AG10803 (cell line): ENCODE measurements at places on chromosomes 5 and 9.

DNA sequence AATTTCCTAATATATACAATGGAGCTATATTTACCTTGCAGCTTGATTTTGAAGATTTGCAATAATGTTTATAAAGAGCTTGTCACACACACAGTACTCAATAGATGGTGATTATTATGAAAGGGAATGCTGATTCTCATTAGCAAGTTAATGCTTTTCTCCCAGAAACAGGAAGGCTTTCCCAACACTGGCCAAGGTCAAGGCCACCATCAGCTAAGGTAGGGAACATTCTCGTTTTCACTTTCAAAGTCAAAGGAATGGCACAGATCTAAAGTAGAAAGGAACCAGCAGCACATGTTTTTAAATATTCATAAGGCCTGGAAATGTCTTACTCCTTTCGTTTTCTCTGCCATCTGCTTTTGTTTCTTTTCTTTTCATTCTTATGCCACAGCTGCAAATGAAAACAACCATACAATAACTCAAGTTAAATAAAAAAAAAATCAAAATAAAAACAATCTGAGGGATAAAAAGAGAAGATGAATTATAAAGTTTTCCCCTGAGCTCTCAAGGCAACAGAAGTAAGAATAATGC lies 266.8 kb downstream of the CRB2 start:
- no peak for DNase-seq

- no peak for DNase-seq
Observed at GRCh38 chr5:159782197-159782994, 133.9 kb upstream of the ADRA1B start.

GRCh38 chr9:28032268-28032590 lies 458.9 kb upstream of the C9orf72 start:
- DNase-seq, result peak; percentile 11

GRCh38 chr5:170248172-170248930 lies 15.6 kb downstream of the C5orf58 start:
- no peak for DNase-seq

GRCh38 chr9:4678679-4679267 lies 596 bp upstream of the CDC37L1 start:
- peak; percentile 18 for DNase-seq

DNA sequence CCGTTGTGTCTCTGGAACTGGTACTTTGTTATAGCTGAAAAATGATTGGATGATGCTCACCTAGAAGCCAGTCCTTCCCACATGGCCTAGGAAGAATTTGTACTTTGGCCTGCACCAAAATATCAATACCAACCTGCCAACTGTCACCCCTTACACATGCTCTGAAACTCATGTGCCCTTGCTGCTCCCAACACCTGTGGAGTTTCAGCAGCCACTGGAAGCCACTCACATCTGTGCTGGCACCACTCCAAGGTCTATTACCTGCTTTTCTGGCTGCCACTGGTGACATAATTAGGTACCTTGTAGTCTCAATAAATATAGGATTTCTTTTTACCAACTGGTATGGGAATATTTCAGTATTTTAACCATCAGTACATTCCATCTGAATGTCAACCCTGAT lies 363.6 kb downstream of the SH3GL2 start:
- DNase-seq, result no peak

- DNase-seq, result peak; percentile 77
Observed at GRCh38 chr5:135950611-135951010, 4.2 kb downstream of the LECT2 start.

GRCh38 chr5:15547261-15547839 lies 47.4 kb downstream of the FBXL7 start:
- no peak for DNase-seq

GRCh38 chr9:130331573-130331972 lies 66.0 kb downstream of the HMCN2 start:
- peak; percentile 88 for DNase-seq

- no peak for DNase-seq
Observed at GRCh38 chr5:17481378-17481777, 16.7 kb upstream of the TAF11L2 start.

GRCh38 chr9:92438900-92439526 lies 14.7 kb upstream of the OMD start:
- peak; percentile 45 for DNase-seq

GRCh38 chr9:101727612-101728524 lies 10.6 kb downstream of the GRIN3A start:
- DNase-seq, result peak; percentile 22
